ENCODE measurements at places on chromosomes 4 and X.

DNA sequence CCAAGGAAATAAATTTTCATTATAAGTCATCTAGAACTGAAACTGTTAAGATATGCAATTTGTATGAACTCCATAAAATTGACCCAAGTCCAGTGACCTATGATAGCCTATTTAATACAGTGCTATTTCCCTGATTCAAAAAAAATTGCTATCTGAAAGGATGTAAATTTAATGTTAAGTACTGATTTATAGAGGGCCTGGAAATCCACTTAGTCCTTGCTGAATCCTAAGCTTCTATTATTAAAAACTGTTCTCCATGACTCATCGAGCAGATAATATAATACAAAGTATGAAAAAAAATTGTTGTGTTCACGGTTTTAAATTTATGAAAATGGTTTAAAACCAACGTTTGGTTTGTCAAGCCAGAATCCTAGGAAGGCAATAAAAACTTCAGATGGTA, 704.8 kb upstream of the AADAT start:
- no peak for DNase-seq

- DNase-seq = no peak
Measured at GRCh38 chr4:88035292-88035691, 27.9 kb downstream of the PKD2 start.

DNA sequence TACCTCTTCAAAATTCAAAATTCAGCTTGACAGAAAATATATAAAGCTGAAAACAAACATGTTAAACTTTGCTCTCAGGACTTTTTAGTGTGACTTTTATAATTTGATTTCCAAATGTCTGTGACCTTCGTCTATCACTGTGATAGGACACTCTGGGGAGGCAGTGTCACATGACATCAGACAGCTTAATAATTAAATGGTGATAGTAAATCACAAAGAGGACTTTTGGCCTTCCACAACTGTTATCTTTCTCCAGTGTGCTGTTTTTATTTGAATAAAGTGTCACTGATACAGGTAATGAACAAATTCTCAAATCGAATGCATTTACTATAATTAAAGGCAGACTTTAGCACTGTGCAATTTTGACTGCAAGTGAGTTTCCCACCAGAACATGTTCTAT, 83.1 kb downstream of the MID1 start:
- DNase-seq = no peak

DNA sequence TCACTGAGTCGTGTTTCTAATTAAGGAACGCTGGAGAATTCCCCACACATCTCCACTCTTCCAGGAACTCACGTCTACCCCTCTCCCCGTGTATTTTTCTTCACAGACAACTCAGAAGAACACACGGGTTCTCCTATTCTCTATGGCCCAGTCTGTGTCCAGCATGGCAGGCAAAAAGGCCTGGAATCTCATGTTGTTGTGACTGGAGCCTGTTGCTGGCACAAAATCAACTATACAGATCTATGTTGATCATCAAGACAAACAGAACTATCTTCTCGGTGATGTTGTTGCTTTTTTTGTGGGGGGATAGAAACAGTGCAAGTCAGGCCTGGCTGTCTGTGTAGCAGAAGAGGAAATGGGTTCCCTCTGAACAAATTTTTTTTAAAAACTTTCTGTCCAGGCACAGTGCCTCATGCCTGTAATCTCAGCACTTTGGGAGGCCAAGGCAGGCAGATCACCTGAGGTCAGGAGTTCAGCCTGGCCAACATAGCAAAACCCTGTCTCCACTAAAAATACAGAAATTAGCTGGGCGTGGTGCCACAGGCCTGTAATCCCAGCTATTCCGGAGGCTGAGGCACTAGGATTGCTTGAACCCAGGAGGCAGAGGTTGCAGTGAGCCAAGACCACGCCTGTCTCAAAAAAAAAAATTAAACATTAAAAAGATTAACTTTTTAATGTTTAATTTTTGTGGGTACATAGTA, 50.5 kb upstream of the CBR4 start:
- no peak for DNase-seq

- no peak for DNase-seq
Measured at GRCh38 chrX:82648062-82648461, 860.0 kb upstream of the POU3F4 start.

- no peak for DNase-seq
Measured at GRCh38 chr4:152735906-152736305, 43.6 kb downstream of the TIGD4 start.

DNA sequence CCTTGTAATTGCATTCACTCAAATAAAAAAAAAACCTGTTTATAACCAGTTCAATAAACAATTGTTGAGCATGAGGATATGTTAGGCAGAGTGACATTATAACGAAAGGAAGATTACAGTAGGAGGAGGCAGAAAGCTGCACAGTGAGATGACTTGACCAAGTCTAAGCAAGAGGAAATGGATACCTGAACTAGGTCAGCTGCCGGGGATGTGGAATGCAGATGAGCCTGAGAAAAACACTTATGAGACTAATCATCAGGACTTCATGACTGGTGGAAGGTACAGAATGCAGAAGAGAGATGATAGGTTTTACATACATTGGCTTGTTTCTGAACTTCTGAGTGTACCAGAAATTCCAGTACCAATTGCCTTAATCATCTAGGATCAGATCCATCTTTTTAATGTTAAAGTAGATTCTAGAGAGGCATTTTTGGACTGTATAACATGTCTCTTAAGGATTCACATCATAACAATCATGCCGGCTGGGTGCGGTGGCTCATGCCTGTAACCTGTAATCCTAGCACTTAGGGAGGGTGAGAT, 208.1 kb upstream of the PPP3CA start:
- no peak for DNase-seq

Data from RWPE2 (cell line).